OCI-M1 (cell line): ENCODE measurements at places on chromosomes 16 and 17.

GRCh38 chr16:85950136-85950918, 51.4 kb downstream of the IRF8 start:
- DNase-seq = no peak

- DNase-seq = no peak
These were observed 11.3 kb upstream of the PDXDC1 start for GRCh38 chr16:14963281-14964173.

DNA sequence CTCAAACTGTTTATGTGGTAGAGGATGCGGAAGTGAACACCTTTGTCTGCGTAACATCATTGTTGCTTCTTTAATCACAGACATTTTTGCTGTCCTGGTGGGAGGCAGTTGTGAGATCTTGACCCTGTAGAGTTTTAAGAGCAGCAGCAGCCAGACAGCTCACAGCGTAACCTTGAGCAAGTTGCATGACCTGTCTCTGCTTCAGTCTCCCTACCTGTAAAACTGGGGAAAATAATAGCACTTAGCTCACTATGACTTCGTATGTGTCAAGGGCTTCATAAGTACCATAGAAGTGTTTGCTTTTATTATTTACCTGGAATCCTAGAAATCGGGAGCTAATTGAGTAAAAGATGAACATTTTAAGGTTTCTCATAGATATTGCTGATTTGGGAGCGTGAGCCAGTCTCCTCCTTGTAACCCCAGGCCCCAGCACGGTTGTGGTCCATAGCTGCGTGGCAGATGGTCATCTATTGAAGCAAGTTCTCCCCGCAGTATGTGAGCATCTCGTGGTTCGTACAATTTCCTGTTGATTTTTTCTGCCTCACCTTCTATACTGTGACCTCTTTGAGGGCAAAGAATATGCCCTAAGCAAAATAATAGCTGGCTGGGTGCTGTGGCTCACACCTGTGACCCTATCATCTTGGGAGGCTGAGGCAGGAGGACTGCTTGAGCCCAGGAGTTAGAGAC, 34.4 kb downstream of the GPRC5B start:
- DNase-seq = no peak

DNA sequence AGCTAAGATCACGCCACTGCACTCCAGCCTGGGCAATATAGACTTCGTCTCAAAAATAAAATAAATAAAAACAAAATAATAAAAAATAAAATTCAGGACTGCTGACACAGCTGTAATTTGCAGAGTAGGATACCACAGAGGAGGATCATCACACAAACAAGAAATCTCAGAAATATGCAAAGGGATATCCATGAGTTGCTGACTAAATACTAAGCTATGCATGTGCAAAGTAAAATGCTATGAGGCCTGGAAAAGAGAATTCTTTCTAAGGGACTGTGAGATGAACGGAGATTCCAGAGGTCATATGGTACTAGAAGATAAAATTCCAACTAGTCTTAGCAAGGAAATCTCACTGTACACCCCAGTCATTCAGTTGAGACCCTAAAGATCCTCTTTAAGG, 74.8 kb downstream of the SLC39A11 start:
- DNase-seq = no peak

GRCh38 chr17:77875051-77875780, 83.3 kb upstream of the TNRC6C start:
- no peak for DNase-seq

- DNase-seq = no peak
These were observed 562.7 kb upstream of the HSBP1 start for GRCh38 chr16:83245061-83245460.

GRCh38 chr17:2043785-2044184, 2.0 kb downstream of the OVCA2 start:
- DNase-seq = no peak

- no peak for DNase-seq
These were observed 54.3 kb downstream of the MYOCD start for GRCh38 chr17:12719948-12720347.

GRCh38 chr17:68094481-68095078, 59.0 kb downstream of the KPNA2 start:
- no peak for DNase-seq

- no peak for DNase-seq
These were observed 11.1 kb downstream of the SHISA6 start for GRCh38 chr17:11252146-11252545.

- DNase-seq = no peak
These were observed 22.6 kb upstream of the PMP22 start for GRCh38 chr17:15287538-15288267.

- DNase-seq = no peak
These were observed 142.8 kb downstream of the IRF8 start for GRCh38 chr16:86041807-86042206.

DNA sequence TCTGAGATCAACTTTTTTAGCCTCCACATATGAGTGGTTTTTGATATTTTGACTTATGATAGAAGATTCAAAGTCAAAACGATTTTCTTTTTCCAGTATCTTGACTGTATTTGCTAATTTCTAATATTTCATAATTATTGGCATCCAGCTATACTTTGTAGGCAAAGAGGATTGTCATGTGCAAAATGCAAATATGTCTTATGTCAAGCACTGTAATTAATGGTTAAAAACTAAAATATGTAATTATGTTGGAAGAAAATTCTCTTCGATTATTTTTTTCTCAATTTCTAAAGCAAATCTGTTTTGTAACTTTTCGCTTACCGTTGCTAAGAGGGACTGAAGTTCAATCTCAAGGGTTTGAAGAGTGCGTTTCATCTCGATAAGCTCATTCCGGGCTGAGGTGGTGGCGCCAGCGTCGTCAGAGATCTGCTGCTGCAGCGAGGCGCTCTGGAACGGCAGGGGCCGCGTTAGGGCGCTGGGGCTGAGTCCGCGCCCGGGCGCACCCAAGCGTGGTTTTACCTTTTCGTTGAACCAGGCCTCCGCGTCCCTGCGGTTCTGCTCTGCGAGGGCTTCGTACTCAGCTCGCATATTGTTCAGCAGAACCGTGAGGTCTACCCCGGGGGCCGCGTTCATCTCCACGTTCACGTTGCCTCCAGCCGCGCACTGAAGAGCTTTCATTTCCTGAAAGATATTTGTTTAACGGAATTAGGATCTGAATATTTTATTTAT, 3.0 kb downstream of the KRT27 start:
- DNase-seq = peak; percentile 47

GRCh38 chr17:32491371-32492263, 4.8 kb downstream of the CDK5R1 start:
- DNase-seq = no peak

- no peak for DNase-seq
These were observed 161.0 kb downstream of the CCDC182 start for GRCh38 chr17:57584050-57584551.

DNA sequence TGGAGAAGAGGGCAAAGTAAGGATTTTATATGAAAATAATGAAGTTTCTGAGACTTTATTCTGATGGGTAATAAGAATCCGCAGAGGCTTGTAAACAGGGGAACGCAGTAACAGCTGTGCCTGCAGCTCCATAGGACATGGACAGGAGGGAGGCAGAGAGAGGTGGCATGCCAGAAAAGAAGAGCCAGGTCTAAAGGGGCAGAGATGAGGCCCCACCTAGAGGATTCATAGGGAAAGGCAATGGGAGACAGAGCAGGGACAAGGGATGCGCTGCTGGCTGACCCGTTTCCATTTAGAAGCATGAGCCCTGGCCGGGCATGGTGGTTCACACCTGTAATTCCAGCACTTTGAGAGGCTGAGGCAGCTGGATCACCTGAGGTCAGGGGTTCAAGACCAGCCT, 340.3 kb upstream of the CDH5 start:
- peak; percentile 21 for DNase-seq

DNA sequence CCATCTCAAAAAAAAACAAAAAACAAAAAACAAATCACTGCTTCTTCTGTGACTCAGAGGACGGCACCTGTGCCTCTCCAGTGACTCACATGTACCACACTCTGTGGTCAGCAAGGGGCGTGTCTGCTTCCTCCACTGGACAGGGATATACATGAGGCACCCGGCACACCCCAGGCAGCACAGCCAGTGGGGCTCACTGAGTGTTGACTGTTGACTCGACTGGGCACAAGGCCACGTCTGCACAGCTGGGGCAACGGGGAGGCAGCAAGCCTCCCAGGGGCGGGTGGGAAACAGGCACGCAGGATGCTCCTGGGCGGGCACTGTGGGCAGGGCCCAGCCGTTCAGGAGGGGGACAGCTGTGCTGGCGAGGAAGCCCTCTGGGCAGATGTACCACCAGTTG, 64.1 kb downstream of the TIMM22 start:
- peak; percentile 4 for DNase-seq

DNA sequence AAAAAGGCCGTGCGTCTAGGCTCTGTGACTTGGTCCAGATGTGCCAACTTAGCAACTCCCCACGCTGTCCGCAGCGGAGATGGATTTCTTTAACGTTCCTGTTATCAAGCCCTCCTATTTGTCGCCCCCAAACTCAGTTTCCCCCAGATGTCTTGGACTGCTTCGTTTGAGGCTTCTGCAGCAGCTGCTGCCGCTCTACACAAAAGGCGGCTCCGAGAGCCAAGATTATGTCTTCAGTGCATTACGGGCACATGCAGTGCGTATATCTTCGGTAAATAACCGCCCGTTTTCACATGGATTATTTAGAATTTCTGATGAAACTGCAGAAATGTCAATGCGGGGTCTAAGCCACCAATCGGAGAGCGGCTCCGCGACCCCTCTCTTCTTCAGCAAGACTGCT, 240.6 kb upstream of the ZFHX3 start:
- no peak for DNase-seq

DNA sequence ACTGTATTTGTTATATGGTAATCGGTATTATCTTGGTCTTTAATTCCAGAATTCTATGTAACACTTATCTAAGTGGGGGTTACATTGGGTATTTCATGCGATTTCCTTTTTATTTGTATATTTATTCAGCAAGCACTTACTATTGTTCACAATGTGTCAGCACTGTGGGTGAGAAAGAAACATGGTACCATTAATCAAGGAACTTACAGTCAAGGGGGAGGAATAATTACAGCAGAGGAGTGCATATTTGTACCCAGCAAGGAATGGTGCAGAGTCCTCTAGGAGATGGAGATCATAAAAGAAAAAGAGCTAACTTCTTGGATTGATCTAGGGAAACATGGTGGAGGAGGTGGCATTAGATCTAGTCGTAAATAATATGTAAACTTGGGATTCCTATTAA, 117.0 kb upstream of the KCNJ16 start:
- DNase-seq = no peak

- no peak for DNase-seq
These were observed 26.5 kb upstream of the PPM1D start for GRCh38 chr17:60573236-60574051.

- DNase-seq = no peak
These were observed 4.8 kb downstream of the MLYCD start for GRCh38 chr16:83903751-83904150.

GRCh38 chr17:81037026-81037797, 2.3 kb downstream of the BAIAP2 start:
- no peak for DNase-seq

- peak; percentile 23 for DNase-seq
These were observed 6.2 kb downstream of the SLC12A3 start for GRCh38 chr16:56871172-56871593.

- no peak for DNase-seq
These were observed 5.1 kb downstream of the PHAF1 start for GRCh38 chr16:67114793-67115192.

GRCh38 chr17:14409292-14409691, 108.4 kb downstream of the HS3ST3B1 start:
- no peak for DNase-seq

DNA sequence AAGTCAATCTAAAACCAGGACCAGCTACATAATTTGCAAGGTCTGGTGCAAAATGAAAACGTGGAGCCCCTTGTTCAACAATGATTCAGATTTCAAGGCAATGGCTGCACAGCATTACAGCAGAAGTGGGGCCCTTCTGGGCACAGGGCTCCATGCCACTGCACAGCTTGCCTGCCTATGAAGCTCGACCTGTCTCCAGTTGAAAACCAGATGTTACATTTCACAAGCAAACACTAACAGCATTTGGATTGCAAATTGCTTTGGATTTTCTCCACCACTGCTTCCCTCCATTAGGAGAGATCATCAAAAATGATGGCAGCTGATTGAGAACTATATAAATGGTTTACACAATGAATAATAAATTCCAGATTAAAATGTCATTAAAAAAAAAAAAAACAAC, 551.4 kb upstream of the ZFHX3 start:
- no peak for DNase-seq

DNA sequence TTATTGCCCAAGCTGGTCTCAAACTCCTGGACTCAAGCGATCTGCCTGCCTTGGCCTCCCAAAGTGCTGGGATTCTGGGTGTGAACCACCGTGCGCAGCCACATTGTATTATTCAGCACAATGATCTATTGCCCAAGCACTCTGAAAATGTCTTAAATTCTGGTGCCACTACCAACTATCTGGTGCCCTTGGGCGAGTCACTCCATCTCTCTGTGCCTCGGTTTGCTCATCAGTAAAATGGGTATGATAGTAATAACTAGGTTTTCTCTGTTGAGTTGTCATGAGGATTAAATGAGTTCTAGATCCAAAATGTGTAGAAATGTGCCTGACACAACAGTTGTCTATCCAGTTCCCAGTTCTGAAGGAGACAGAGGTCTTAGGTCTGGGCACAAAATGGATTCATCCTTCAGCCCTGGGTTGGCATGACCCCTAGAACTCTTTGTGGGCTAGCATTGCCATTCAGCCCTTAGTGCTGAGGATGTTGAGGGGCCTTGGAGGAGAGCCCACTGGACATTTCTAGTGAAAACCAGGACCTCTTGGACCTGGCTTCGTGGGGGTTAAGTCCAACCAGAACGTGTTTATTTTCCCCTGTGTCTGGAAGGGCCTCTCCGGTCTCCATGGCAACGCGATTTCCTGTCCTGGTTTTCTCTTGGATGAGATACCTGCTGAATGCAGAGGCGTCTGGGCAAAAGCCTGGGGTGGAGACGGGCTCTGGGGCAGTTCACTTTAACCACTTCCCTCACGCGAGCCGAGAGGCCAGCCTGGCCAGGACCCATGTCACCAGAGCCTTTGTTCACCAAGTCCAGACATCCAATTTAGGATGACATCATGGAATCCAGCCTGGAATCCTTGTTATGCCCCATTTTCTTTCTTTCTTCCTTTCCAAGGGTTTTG, 43.7 kb upstream of the TNRC6A start:
- DNase-seq = no peak

DNA sequence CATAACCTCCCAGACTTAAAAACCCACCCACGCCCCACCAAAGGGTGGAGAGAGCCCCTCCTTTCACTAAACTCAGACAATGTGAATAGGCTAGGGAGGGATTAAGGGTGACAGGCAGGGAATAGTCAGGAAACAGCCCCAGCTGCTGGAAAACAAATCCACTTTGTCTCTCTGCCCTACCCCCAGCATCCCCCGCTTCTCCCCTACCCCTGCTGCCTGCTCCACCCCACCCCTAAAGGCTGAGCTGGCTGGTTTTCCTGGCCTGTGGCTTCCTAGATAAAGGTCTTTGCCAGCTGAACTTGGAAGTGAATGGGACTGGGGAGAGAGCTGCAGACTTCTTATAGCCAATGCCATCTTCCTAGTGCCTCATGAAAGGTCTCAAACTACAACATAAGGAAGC, 15.0 kb downstream of the CAVIN1 start:
- DNase-seq = no peak
